ENCODE measurements at places on chromosomes 3 and 15.

GRCh38 chr3:158773845-158774830 lies 27.7 kb upstream of the MFSD1 start:
- DNase-seq, result no peak

DNA sequence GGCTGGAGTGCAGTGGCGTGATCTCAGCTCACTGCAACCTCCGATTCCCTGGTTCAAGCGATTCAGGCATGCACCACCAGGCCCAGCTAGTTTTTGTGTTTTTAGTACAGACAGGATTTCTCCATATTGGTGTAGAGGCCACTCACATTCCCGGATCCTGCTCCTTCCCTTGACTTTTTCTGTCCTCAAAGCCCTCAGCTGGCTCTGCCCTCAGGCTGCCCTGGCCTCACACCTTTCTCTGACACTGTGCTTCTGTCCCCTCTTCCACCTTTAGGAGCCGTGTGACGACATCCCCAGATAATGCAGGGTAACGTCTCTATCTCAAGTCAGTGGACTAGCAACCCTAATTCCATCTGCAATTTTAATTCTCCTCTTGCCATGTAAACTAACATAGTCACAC lies 8.6 kb upstream of the CYFIP1 start:
- no peak for DNase-seq

- peak; percentile 68 for DNase-seq
These were observed 35.2 kb downstream of the GAP43 start for GRCh38 chr3:115658337-115659181.

DNA sequence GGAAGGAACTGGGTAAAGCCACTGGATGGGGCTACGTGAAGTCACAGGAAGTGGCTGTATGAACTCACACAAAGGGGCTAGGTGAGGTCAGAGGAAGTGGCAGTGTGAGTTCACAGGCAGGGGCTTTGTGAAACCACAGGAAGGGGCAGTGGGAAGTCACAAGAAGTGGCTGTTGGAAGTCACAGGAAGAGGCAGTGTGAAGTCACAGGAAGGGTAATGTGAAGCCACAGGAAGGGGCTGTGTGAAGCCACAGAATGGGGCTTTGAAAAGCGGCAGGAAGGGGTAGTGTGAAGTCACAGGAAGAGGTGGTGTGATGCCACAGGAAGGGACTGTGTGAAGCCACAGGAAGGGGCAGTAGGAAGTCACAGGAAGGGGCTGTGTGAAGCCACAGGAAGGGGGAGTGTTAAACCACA lies 34.6 kb downstream of the GASK1A start:
- DNase-seq, result no peak

- DNase-seq, result no peak
These were observed 10.4 kb upstream of the RTP1 start for GRCh38 chr3:187186801-187187421.

- no peak for DNase-seq
These were observed 2.1 kb downstream of the LPP start for GRCh38 chr3:188156056-188156455.
